ENCODE measurements at places on chromosomes 6 and 20.
A peak's percentile ranks its signal among the peaks of the same experiment; 100 is the strongest.

DNA sequence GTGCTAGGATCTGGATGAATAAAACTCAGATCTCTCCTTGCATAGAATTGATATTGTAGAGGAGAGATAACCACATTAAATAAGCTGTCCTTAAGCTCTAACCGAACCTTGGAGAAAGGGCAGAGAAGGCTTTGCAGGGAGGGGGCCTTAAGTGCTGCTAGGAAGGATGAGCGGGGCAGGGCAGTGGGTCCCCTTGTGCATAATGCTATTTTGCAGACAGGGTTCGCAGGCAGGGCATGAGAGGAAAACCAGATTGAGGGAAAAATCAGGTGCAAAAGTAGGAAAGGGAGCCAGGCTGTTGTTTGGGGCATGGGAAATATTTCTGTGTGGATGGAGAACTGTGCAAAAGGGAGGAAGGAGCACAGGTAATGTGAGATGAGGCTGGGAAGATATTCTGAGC, 383.0 kb upstream of the JARID2 start:
- no peak for DNase-seq

DNA sequence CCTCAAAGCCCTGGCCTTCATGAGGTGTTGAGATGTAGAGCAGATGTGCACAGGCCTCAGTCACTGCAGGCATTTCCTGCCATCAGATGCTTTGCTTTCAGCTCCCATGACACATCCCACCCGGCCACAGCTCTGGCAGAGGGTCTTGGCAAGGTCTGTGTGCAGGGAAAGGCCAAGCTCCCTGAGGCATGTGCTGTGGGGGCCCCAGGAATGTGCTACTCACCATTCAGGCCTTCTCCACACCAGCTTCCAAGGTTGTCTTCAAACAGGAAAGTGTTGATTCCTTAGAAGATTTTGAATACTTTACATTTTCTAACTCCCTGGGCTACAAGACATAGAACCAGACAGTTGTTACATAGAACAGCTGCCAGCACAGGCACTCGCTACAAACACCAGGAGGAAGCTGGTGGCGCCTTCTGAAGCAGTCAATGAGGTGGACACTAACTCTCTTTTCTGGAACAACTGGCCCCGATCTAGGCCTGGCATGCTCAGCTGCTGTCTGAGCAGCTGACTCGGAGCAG, 27.8 kb downstream of the CASS4 start:
- peak; percentile 23 for DNase-seq

- no peak for DNase-seq
Measured at GRCh38 chr20:41467220-41467619, 100.6 kb upstream of the EMILIN3 start.

- DNase-seq: no peak
Measured at GRCh38 chr6:22421198-22421597, 124.4 kb upstream of the PRL start.

GRCh38 chr20:53738039-53738944, 144.7 kb upstream of the ZNF217 start:
- DNase-seq: peak; percentile 93

- no peak for DNase-seq
Measured at GRCh38 chr6:13760307-13761304, 49.0 kb upstream of the RANBP9 start.

- DNase-seq: no peak
Measured at GRCh38 chr20:18213002-18213401, 75.3 kb upstream of the ZNF133 start.

GRCh38 chr6:25769983-25770382, 15.4 kb downstream of the SLC17A4 start:
- DNase-seq: peak; percentile 1
